ENCODE measurements at places on chromosomes 4 and X. TPM values are rescaled to one million over a fixed set of nuclear protein-coding genes. Genes with fewer than 3 reads are reported as not detected.

The AMTN gene
- total RNA-seq, result 29.6 TPM

The NPNT gene
- 0.29 TPM for total RNA-seq

The MAGEE1 gene
- 4.2 TPM for total RNA-seq

The SMIM10L2A gene
- 0.29 TPM for total RNA-seq

The PABPC5 gene
- not detected for total RNA-seq

The UGDH gene
- 71.1 TPM for total RNA-seq

DNA sequence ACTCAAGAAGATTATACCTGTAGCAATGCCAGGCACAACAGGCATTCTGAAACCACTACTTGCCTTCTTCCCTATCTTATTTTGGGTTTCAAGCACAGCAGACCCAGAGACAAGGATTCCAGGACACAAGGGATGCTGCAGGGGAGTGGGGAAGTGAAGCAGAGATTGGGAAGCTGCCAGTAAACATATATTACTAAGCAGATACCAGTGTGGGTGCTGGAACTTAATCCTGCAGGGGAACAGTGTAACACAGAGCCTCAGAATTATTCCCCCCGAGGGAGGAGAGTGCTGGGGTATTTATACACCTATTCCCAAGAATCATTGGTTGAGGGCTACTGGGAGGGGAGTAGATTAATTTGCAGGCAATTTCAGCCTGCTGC lies 33.3 kb upstream of the MAML3 start:
- no peak for DNase-seq

DNA sequence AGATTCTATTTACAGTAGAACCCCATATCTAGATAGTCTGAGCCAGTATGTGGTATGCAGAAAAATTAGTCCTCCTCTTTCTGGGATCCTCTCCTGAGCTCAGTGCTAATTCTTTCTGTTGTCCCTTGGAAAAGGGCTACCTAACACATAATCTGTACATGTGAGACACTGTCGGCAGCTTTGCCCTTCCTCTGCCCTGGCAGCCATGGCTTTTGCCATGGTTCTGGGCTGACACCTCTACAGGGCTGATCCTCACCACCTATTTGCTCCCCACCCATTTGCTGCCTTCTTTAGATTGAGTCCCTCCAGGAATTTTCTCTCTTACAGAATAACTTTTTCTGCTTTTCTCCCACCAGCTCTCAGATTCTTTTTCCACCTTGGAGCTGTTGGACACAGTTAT lies 64.7 kb upstream of the MAP9 start:
- no peak for DNase-seq

- DNase-seq, result no peak
These were observed 10.7 kb downstream of the TEC start for GRCh38 chr4:48258845-48259397.

DNA sequence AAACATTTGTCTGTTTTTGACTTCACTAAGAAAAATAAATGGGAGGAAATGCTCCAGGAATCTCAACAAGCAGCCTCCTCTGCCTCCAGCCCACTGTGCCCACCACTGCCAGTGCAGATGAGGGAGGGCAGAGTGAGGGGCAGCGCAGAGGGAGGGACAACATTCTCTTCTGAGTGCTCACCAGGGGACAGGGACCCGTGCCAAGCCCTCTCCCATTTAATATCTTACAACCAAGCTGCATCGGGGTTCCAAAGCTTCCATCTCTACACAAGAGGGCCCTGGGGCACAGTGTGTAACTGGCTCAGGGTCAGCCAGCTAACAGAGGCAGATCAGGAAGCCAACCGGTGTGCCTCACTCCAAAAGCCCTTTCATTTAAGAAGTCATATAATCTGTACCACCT lies 120.4 kb downstream of the NSUN7 start:
- no peak for DNase-seq

DNA sequence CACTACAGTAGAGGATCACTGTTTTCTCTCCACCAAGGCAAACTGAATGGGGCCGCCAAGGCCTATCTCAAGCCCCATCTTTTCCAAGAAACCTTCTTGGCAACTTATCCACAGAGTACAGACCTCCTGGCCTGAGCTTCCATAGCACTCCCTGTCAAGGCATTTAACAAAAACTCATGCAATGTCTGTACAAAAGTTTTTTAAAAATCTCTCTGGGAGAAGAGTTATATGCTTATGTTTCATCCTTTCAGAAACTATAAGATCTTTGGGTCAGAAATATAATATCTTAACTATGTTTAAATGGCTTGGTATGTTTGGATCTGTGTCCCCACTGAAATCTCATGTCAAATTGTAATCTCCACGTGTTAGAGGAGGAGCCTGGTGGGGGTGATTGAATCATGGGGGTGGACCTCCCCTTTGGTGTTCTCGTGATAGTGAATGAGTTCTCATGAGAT lies 13.6 kb downstream of the ADAMTS3 start:
- DNase-seq, result no peak

DNA sequence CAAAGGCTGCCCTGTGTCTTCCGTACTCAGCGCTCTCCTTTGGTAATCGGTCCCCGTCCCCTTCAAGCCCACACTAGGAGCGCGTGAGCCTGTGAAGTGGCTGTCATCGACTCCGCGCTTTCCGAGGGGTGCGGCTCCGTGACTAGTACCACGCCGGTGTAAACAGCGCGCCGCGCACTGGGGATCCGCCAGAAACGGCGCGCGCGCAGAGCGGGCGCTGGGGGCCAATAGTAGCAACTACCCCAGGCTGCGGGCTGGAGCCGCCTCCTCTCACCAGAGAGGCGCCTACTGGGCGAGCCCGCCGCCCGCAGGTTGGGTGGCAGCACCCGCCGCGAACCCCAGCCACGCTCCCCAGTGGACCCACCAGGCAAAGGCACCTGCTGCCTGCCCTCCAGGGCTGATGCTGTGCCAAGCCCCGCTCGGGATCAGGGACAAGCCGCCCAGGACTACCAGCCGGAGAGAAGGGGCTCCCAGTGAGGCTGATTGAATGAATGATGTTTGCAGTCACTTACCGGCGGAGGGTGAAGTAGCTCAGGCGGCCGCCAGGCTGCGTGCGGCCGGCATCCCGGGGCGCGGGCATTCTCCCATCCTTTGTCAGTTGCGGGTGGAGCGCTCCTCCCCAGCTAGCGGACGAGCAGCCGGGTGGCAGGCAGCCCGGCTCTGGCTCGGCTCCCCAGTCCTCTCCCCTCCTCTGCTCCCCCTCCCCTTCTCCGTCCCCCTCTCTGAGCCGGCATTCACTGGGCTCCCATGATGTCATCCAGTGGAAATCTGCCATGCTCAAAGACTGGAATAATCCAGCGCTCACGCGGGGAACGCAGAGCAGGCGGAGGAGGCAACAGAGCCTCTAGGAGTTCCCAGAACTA lies 370.3 kb upstream of the SMIM31 start:
- DNase-seq, result no peak

DNA sequence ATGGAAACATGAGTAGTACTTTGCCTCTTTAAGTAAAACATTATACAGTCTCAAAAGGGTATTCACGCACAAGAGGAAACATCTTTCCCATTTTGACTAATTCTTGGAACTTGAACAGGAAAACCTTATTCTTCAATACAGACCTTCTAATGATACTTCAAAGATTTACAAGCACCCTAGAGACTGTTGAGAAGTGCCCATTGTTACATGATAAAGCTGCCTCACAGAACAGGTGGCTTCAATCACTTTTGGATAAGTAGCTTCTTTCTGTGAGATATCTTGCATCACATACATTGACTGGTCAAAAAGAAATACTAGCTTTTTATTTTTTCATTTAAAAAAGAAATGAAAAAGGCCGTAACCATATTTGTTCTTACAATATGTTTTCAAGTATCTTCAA lies 219.4 kb downstream of the EPHA5 start:
- no peak for DNase-seq

- no peak for DNase-seq
These were observed at the start of gene XPNPEP2 for GRCh38 chrX:129738466-129739308. TSS of gene XPNPEP2 (plus strand) at chrX:129738979. CDS start at chrX:129739214, 235 bp downstream.

DNA sequence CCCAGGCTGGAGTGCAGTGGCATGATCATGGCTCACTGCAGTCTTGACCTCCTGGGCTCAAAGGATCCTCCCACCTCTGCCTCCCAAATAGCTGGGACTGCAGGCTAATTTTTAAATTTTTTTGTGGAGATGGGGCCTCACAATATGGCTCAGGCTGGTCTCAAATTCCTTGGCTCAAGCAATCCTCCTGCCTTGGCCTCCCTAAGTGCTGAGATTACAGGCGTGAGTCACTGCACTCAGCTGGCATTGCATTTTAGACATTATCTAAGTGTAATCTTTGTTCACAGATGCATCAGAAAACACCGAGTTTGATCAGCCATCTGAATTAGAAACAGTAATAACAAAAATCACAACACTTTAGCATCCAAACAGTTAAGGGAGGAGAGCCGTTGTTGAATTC lies 53.4 kb upstream of the CBR4 start:
- no peak for DNase-seq

DNA sequence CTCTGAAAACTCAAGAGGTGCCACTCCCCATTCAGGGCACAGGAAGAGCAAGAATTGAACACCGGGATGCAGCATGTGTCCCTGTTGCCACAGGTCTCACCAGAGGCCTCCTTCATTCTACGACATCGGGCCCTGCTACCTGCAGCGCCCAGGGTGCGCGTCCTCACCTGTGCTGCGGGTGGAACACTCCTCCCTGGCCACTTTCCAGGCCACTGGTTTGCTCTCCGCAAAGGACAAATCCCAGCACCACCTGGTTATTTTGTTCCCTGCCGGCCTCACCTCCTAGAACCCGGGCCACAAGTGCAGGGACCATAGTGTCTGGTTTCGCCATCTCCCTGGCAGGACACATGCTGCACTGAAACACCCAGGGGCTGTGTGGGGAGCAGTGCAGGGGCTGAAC lies 14.3 kb upstream of the FAM3A start:
- DNase-seq, result no peak

GRCh38 chr4:176967586-176967985 lies 174.9 kb upstream of the VEGFC start:
- no peak for DNase-seq

DNA sequence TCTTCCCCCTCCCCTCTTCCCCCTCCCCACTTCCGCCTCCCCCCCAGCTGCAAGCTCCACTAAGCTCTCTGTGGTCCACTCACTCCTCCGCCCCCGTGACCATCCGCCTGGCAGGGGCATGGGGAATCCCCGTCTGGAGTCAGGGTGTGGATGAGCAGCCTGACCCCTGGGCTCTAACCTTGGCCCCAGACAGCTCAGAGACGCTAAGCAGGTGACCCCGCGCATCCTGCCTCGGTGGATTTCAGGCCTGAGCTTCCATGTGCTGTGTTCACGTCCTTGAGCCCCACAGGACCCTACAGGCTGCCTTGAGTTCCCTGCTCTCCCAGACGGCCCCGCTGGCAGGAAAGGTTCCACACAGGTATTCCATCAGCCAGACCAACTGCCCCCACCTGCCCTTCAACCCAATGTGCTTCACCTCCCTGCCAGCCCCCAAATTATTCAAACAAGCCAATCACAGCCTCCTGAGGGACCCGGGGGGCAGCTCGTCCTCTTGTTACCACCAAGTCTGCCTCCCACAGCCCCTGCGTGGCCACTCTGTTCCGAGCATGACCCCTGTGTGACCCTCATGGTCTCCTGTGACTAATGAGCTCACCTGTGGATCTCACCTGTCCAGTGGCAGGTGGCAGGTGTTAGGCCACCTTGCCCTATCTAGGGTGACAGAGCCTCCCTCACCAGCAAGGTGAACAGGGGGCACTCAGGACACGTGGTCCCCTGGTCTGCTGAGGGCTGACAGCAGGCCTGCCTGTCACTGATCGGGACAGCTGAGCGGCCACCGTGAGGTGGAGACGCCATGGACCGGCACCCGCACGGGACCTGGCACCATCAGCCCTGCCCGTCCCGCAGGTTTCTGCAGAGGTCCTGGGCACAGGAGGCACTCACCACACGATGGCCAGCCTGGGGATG lies 73.2 kb upstream of the MXD4 start:
- DNase-seq, result no peak

DNA sequence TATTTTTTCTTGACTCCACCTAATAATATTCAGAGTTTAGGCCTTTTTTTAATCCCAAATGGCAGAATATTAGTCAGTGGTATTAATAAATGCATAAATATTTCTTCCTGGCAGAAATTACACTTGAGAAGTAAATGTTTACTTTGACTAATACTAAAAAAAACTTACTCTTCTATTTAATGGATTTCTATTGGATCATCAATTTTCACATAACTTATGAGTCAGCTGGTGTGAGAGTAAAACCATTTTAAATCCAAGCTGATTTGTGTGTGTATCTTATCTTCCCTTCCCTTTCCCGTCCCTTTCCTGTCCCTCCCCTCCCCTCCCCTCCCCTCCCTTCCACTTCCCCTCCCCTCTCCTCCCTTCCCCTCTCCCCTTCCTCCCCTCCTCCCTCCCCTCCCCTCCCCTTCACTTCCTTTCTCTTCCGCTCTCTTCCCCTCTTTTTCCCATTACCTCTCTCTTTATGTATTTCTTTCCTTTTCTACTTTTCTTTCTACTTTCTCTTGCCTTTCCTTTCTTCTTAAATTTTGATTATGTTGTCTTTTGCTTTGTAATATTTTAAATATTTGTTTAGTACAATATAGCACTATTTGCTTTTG lies 630.1 kb upstream of the EPHA5 start:
- DNase-seq, result no peak

DNA sequence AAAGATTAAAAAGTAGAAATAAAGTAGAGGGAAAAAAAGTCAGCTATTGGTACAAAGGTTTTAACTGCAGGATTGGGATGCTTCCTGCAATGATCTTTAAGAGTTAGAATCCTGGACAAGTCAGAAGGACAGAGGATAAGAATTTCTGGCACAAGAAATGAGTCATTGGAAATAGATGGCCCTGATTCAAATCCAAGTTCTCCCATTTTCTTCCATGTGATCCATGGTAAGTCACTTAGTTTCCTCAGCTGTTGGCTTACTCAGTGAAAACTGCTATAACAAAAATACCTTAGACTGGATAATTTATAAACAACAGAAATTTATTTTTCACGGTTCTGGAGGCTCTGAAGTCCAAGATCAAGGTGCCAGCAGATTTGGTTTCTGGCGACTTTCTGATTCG lies 13.3 kb upstream of the TBC1D19 start:
- DNase-seq, result no peak

DNA sequence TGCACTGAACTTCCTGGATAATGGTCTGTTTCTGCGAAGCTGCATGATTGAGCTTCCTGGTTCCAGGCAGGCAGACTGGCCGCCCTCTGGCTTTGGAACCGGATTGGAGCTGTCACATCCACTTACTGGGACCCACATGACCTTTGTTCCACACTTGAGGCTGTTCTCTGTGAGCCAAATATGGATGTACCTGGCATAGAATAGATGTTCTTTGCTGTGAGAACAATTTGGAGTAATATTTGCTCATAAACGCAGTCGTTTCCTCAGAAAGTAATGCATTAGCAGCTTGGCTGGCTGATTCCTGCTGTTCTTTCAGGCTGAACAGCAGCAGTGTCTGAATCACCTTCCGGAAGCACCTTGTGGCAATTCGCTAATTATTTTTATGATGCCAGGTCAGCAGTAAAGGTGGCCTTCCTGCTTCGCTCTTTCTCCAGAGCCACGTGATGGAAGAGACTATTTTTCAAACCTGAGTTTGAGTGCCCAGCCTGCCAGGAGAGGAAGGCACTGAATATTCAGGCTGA lies 78.1 kb upstream of the BOD1L1 start:
- peak; percentile 58 for DNase-seq

DNA sequence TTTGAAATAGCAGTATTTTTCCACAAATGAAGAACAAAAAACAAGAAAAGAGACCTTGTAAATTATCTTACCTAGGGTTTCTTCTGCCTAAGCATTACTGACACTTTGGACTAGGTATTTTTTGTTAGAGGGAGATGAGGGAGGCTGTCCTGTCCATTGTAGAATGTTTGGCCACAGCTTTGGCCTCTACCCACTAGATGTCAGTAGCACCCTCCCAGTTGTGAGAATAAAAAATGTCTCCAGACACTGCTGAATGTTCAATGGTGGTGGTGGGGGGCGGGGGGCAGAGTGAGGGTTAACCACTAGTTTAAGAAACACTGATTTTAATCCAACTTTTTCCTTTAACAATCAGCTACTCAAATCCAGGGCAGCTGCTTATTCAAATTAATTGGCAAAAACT lies 25.8 kb downstream of the OTUD4 start:
- DNase-seq, result peak; percentile 19

Data from A172 (cell line).